ENCODE measurements at places on chromosomes 11 and 22. TPM values are rescaled to one million over a fixed set of nuclear protein-coding genes. Genes with fewer than 3 reads are reported as not detected.

Gene PNPLA3
- total RNA-seq = 1.3 TPM

Gene MS4A7
- 1.4 TPM for total RNA-seq

Gene TECTA
- 0.28 TPM for total RNA-seq

Gene OR6T1
- total RNA-seq = not detected

Gene PRR33
- total RNA-seq = not detected

Gene OPCML
- total RNA-seq = not detected

Gene KRTAP5-10
- total RNA-seq = 0.16 TPM

Gene CNIH2
- 0.52 TPM for total RNA-seq

Gene KRTAP5-9
- total RNA-seq = 0.36 TPM

Gene OR2AG1
- total RNA-seq = not detected

Gene REXO2
- 71.5 TPM for total RNA-seq

Gene EMID1
- 0.84 TPM for total RNA-seq

Gene SCGB1C1
- total RNA-seq = not detected

Gene HPX
- total RNA-seq = 0.64 TPM

Gene KRTAP5-11
- total RNA-seq = not detected

Gene NR1H3
- 5.8 TPM for total RNA-seq

Gene GTSE1
- 10.2 TPM for total RNA-seq

Gene TBX10
- total RNA-seq = not detected

Gene CABP7
- total RNA-seq = not detected

Gene RFPL1
- total RNA-seq = not detected

Gene LYVE1
- total RNA-seq = 2.7 TPM

Gene ZNF214
- total RNA-seq = 0.88 TPM

Gene TIRAP
- 5.8 TPM for total RNA-seq

Gene GTF2H1
- 33.9 TPM for total RNA-seq

Gene C11orf87
- total RNA-seq = 0.12 TPM

Gene BAIAP2L2
- 4.5 TPM for total RNA-seq

Gene CHST1
- 3.0 TPM for total RNA-seq

Gene DNAJB7
- total RNA-seq = not detected

Gene HEPACAM
- not detected for total RNA-seq

Gene RPS25
- 1,002 TPM for total RNA-seq

Gene BEST1
- 0.44 TPM for total RNA-seq

Gene LRRC74B
- total RNA-seq = 0.20 TPM

Gene KIF18A
- 5.4 TPM for total RNA-seq

Gene OR52E8
- not detected for total RNA-seq

Gene GRIK4
- 0.08 TPM for total RNA-seq

Gene MRPL17
- total RNA-seq = 37.1 TPM

Gene ALDH3B2
- 206 TPM for total RNA-seq

Gene KDM4E
- not detected for total RNA-seq

Gene KCNE3
- total RNA-seq = 2.5 TPM

Gene THY1
- 3.6 TPM for total RNA-seq

Gene NCAPD3
- 13.1 TPM for total RNA-seq

Gene PLEKHB1
- total RNA-seq = 1.4 TPM

Gene PATE4
- total RNA-seq = not detected
